EH (cell line): ENCODE measurements at places on chromosomes 5 and 9.

GRCh38 chr5:68368311-68369022 lies 152.9 kb downstream of the PIK3R1 start:
- DNase-seq, result peak; percentile 60

DNA sequence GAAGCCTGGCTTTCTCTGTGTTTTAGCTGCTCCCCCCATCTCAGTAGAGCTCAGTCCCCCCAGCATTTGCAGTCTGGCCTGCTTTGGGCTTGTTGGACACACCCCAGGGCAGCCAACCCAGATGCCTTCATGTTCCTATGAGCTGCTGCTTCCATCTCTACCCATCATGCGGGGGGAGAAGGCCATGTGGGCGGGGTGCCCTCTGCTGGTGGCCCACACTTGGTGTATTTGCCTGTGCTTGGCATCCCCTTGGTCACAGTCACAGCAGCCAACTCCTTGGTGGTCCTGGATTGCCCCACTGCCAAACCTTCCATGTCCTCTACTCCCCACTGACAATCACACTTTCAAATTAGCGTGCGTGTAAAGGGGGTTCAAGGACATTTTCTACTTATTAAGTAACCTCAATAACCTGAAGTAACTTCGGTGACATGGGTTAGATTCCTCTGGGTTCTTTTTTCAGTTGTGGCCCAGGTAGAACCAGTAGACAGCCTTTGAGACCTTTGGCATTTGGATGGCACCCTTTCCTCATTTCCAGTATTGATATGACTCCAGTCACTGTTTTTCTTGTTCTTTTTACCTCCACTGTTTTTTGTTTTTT lies 42.8 kb downstream of the SNX30 start:
- DNase-seq, result peak; percentile 76

DNA sequence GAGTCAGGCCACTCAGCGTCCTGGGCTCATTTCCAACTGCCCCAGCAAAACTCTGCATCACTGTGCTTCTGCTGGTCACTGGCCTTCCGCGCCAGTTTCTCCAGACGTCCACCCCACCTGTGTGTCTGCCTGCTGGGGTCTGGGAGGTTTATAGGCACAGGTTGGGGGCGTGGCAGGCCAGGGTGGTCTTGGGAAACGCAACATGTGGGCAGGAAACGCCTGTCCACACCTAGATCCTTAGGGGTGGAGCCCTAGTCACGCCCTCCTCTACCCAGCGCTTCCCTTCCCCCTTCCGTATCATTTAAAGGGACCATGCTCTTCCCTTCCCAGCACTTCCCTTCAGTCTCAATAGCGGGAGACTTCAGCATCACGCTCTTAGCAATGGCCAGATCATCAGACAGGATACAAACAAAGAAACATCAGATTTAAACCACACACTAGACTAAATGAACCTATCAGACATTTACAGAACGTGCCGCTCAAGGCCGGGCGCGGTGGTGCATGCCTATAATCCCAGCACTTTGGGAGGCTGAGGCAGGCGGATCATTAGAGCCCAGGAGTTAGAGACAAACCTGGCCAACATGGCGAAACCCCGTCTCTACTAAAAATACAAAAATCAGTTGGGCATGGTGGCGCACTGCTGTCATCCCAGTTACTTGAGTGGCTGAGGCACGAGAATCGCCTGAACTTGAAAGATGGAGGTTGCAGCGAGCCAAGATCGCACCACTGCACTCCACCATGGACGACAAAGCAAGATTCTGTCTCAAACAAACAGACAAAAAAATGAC lies 11.8 kb upstream of the BTNL9 start:
- no peak for DNase-seq

DNA sequence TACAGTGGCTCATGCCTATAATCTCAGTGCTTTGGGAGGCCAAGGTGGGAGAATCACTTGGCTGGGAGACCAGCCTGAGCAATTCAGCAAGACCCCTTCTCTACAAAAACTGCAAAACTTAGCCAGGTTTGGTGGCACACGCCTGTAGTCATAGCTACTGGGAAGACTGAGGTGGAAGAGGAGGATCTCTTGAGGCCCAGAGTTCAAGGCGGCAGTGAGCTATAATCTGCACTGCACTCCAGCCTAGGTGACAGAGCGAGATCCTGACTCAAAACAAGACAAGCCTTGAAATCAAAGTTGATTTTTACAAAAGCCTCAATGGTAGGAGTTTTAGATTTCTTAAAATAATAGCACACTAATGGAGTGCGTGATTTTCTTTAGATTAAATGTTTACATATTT lies 14.6 kb downstream of the UBE2D2 start:
- DNase-seq, result no peak

GRCh38 chr9:128643519-128644300 lies 12.9 kb downstream of the DYNC2I2 start:
- DNase-seq, result peak; percentile 35

DNA sequence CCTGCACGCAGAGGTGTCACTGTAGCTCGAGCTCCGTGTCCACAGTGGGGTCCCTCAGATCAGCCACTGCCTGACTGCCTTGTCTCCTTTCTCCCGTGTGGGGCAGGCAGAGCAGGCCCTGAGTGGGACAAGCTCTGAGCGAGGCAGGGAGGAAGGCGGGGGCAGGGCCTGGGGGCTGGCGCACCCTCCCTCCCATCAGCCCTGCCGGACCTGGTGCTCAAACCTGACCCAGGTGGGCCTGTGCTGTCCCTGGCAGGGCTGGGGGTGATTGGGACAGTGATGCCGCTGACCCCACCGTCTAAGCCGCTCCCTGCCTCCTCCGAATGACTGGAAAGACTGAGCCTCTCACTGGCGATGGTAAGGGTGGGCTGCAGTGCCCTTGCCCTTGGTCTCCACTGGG lies 60.9 kb downstream of the KCNT1 start:
- DNase-seq, result no peak

DNA sequence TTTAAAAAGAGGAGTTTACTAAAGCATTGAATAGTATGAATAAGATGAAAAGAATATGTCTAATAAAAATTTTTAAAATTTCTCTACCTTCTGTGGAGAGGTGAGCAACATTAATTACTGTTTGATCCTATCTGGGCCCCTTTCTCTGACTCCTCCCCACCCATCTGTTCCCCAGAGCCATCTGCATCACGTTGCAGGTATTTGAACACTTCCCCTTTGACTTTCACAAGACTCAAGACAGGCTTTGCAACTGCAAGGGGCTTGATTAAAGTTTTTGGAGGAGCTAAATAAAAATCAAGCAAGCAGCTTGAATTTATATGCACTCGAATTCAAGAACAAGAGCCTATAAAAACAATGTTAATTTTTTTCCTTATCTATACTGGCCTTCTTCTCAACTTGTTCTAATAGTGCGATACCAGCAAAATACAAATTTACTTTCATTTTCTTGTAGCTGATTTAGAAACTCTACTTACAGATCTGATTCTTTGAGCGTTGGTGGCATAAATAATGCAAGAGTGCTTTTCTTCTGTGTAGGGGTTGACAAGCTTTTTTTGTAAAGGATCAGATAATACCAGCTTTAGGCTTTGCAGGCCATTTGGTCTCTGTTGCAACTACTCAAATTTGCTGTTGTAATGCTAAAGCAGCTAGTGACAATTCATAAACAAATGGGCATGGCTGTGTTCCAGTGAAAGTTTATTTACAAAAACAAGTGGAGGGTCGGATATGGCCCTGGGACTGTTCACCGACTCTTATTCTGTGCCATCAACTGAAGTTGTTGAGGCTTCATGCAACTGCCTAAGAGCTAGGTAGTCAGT lies 21.2 kb downstream of the TXNDC8 start:
- DNase-seq, result no peak

DNA sequence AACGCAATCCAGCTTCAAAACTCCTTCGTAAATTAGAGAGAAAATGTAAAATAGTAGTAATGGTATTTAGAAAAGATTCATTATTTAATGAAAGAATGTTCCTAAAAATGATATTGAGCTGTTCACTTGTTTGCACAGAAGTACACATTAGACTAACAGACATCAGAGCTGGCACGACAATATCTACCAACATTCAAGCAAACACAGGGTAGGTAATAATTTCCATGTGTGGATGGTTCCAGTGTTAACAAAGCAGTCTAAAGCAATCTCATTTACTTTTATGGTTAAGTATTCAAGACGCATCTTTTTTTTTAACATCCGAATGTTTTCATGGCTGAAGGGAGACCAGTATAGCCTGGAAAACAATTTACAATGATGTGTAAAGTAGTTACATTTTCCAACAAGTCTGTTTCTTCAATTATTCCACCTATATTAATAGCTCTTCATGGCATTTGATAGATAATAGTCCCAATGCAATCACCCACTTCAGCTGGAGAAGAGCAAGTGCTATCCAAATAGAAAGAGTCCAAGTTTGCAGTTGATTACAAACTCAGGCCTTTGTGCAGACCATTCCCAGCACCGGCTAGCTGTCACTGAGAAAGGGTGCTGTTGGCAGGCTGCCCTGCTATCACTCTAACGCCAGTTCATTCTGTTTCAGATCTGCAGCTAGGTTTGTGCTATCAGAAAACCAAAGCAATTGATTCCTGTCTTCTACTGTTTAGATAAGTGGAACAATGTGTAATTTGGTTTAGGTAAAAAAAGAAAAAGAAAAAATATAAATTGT lies 458.8 kb downstream of the DTWD2 start:
- no peak for DNase-seq

DNA sequence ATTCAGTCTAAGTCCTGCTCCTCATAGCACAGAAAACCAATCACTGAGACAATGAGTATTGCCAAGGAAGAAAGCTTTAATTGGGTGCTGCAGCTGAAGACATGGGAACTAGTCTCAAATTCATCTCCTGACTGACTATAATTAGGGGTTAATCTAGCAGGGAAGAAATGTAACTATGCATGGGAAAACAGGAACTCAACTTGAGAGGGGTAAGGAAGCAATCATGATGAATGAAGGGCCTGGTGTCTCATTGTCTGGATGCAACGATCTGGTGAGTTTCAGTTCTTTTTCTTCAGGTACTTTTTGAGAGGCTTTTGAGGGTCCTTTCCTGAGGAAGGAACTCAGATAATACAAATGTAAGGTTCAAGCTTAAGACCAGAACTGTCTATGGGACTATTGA lies 24.0 kb upstream of the OCLN start:
- DNase-seq, result no peak
